ENCODE measurements at places on chromosomes 7 and 10.
A peak's percentile ranks its signal among the peaks of the same experiment; 100 is the strongest.

DNA sequence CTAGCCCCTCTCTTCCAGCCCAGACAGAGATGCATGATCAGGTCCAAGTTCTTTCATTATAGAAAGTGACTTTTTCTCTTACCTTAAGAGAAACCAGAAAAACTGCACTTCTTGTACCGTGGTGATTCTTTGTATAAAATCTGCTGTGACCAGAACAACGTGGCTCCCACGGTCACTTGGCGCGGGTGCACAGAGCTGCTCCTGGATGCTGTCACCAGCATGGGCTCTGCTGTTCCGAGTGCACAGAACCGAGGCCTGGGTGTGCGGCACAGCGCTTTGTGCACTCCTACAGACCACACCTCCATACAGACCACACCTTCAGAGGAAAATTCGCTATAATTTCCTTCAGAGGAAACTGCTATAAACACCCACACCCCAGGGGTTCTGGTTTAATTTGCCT lies 26.0 kb downstream of the VIPR2 start:
- DNase-seq: no peak

GRCh38 chr10:110327262-110327914 lies 22.7 kb upstream of the SMNDC1 start:
- DNase-seq: no peak

DNA sequence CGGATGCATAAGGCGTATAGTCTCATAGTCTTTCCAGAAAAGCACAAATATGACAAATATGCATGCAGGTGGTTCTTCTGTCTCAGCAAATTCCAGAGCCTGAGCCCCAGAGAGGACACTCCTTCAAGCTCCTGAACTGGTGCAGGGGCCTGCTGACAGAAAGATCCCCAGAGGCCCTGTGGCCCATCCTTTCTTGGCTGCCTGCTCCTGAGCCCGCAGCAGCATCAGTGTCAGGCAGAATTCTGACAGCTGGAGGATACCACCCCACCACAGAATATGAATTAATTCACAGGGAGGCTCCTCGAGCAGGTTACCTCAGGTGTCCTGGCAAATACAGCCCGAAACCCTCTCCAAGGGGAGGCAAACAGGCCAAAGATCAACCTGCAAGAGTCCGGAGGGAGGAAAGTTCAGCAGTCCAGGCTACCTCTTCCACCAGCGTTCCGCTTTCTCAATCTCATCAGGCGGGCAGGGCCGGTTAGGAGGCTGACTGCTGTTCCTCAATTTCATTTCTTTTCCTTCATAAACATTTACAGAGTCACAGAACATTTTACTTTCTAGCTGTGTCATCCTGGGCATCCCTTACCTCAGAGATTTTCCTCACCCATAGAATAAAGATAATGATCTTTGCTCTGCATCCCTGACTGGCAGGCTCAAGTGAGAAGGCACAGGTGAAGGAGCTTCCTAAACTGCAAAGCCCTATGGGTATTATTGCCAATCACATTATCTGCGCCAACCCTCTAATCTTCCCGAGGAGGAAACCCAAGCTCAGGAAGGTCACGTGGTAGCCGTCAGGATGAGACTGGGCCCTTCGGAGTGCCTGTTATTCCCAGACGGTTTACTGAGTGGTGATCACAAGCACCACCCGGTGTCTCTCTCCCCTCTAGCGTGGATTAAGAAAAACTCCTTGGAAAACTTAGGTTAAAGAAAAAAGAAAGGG lies 1.4 kb downstream of the DNAJB12 start:
- DNase-seq: no peak

DNA sequence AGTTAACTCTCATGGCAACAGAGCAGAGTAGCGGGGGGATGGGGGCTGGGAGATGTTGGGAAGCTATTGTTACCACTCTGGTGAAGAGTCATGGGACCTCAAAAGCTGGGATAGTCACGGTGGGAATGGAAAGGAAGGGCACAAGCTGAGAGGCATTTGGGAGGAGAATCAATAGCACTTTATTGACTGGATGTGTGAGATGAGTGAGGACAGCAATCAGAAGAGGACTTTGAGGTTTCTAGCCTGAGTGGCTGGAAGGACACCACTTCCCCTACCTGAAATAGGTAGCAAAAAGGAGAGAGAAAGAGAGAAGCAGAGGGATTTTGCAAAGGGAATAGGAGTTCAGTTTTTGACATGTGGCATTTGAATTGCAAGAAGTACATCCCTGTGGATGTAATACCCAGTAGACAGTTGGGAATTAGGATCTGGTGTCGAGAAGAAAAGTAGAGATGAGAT lies 27.2 kb downstream of the SCD start:
- DNase-seq: no peak

DNA sequence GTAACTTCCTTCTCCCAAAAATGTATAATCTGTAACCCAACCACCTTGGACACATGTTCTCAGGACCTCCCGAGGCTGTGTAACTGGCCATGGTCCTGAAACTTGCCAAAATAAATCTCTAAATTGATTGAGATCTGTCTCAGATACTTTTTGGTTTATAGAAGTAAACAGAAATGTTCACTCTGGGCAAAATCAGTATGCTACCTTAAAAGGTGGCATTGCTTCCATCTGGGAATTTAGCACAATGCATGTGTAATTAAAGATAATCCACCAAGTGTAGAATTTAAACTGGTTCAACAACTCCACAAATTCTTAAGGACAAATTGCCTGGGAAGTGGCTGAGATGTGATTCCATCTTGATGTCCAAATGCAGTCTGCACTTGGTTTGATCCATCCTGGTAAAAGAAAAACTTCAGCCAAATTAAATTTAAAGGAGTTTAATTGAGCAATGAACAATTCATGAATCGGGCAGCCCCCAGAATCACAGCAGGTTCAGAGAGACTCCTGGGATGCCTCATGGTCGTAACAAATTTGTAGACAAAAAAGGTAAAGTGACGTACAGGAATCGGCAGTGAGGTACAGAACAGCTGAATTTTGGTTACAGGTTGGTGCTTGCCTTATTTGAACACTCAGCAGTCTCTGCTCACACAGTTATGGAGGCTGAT lies 102.6 kb upstream of the PFKP start:
- DNase-seq: no peak

DNA sequence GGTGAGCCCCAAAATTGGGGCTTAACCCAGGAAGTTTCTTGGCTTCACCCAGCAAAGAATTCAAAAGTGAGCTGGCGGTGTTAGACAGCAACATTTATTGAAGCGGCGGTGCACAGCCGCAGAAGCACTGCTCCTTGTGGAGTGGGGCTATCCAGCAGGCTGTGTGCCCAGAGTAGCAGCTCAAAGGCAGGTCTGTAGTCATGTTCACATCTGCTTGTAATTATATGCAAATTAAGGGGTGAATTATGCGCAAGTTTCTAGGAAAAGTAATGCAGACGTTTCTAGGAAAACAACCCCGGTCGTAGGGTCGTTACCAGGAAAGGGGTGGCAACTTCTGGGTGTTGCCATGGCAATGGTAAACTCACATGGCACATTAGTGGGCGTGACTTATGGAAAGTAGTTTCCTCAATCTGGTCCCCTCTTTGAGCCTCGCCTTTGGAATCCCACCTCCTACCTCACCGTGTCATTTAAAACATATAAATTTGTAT lies 13.7 kb upstream of the KBTBD2 start:
- DNase-seq: peak; percentile 62

- no peak for DNase-seq
Measured at GRCh38 chr7:5507013-5507412, 83.4 kb upstream of the TNRC18 start.

DNA sequence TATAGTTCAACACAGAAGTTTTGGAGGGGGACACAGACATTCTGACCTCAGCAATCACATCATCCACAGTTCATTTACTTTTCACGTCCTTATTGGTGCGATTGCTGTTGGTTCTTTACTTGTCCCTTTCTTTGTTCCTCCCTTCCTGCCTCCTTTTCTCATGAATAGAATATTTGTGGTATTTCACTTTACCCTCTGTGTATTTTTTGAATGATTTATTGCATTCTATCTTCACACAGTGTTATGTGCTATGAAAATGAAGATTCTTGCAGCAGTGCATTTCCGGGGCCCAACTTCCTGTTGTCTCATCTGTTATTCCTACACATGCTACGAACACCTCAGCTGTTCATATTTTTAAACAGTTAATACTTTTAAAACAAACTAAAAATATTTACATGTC lies 179.6 kb downstream of the ZMYND11 start:
- no peak for DNase-seq

GRCh38 chr10:28674782-28675181 lies 2.5 kb upstream of the BAMBI start:
- no peak for DNase-seq

GRCh38 chr7:37732253-37732652 lies 48.7 kb downstream of the GPR141 start:
- no peak for DNase-seq

All from activated T-helper 1 cell treated with anti-CD3 and anti-CD28 coated beads, Interleukin-2, amount 50 U/mL, for 16 hours (primary cell).